HCEC 1CT (cell line): ENCODE measurements at places on chromosomes 7 and 10.
A peak's percentile ranks its signal among the peaks of the same experiment; 100 is the strongest.

- DNase-seq, result no peak
These were observed 34.8 kb upstream of the TNPO3 start for GRCh38 chr7:129089521-129090212.

GRCh38 chr7:79284211-79284610 is 169.3 kb downstream of the MAGI2 start:
- DNase-seq, result peak; percentile 69

- DNase-seq, result no peak
These were observed 107.3 kb upstream of the STARD3NL start for GRCh38 chr7:38070718-38071117.

DNA sequence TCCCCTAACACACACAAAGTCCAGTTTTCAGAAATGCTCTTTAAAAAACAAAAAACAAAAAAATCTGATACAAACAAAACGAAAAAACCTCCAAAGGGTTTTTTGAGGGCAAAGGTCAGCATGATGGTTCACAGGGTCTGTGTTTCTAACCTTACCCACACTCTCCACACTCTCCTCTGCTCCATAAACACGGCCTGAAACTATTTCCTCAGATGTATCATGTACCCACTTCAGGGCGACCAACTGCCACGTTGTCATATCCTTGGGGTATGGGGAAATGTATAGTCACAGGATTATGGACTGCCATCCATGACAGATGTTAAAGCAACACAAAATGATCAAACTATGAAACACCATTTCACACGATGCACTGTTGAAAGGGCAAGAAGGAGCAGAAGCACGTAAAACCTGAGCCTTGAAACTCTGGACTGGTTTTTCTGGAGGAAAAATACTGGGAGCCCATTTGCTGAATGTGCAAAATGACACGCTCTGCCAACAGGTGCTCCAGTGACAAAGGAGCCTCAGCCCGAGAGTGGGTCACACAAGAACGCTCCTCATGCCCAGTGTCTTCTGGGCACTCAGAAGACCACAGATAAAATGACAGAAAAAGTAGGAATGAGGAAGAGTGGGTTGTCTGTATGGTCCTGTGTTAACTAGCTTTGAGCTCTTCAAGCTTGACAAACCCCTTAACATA is 15.8 kb downstream of the NAPEPLD start:
- no peak for DNase-seq

DNA sequence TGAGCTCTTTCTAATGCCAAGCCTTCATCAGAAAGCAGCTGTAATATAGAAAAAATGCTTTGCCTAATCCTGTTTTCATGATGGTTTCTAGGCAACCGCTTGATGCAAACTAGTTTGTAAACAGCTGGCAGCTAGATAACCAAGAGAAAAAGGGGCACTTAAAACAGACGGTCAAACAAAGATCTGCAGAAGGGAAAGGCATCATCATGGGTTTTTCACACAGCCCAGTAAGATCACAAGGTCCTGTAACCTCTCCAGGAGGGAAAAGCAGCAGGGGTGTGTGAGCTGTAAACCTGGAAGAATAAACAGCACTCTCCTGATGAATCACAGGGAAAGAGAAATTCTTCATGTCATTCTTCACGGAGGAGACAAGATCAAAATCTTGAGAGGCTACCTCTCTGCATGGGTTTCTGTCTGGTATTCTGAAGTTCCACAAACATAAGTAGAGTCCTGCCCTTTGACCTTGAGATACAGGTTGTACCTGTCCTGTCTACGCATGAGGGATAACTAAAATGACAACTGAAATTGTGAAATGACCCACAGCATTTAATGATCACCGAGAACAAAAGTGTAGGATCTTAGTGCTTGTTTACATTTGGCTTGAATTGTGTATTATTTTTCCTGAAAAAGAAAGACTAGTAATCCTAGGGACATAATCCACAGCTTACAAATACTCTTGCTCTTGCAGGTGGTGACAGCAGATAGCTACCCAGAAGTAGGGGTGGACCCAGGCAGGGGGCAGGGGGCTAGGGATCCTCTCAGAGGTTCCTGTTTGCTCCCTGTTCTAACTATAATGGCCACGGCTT is 48.0 kb downstream of the CREB3L2 start:
- peak; percentile 83 for DNase-seq

GRCh38 chr10:128622706-128623105 is 496.5 kb upstream of the MKI67 start:
- no peak for DNase-seq

DNA sequence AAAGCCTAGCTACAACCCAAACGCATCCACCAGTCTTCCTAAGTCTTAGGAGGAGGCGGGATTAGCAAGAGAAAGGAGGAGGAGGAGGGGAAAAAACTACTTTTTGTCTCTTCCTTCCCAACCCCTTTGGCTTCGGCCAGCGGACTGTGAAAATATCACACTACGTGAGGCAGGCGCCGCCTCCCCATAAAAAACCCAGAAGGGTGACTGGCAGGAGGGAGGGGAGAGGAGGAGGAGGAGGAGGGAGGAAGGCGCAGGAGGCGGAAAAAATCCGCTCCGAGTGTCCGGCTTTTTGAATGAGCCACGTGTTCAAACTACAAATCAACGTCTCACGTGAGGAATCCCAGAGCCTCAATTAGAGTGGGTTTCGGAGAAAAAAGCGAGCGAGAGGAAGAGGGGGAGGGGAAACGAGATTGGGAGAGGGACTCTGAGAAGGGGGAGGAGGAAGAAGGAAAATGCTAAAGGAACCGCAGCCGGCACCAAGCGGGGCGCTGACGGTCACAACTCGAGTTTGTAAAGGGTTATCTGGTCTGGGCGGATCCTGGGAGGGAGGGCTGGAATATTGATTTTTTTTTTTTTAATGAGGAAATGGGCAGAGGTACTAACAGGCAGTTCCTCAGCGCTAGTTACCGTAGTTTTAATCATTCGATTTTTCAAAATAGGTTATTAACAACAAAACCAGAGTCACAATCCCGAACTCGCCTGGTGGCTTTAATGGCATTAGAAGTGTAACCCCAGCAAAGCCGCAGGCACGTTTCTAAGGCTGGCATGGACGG is at the start of gene IGF2BP3:
Gene IGF2BP3 (minus strand): TSS at position 162 of the 776 bp plus-strand sequence. CDS start 381 bp downstream, outside the sequence.
- DNase-seq, result peak; percentile 93

GRCh38 chr7:81590131-81590530 is 179.7 kb downstream of the HGF start:
- no peak for DNase-seq

- DNase-seq, result no peak
These were observed at the start of gene MYO1G for GRCh38 chr7:44978511-44979366. MYO1G (minus strand) TSS chr7:44979015; CDS start chr7:44978961, 54 bp downstream.

DNA sequence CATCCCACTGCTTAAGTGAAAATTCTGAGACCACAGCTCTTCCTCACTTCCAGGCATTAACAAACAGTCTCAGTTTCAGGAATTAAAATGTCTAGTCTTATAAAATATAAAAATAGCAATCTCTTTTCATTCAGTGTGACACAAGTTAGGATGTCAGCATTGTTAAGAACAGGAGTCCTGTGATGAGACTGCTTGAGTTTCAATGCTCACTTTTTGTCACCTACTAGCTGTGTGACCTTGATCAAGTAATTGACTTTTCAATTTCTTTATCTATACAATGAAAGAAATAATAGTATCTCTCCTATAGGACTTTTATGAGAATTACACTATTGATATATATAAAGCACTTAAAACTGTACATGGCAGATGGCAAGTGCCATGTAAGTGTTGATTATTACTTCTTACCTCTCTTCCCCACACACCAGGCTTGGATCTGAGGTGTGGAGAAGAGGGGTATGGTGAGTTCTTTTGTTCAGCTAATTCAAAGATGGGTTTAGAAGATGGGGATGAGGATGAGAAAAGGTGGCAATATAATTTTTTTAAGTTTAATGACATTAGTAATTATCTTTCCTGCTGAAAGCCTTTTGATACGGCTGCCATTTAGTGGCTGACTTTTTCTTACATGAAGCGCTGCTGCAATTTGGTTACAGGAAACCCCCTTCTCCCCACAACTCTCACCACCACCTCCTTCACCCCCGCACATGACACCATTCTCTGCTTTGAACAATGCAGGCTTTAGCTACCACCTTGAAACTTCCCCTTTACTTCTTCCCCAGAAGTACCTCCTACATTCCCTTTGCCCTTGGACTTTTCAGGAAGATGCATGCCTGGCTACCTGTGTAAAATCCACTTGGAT is 20.8 kb upstream of the HYAL4 start:
- DNase-seq, result no peak

DNA sequence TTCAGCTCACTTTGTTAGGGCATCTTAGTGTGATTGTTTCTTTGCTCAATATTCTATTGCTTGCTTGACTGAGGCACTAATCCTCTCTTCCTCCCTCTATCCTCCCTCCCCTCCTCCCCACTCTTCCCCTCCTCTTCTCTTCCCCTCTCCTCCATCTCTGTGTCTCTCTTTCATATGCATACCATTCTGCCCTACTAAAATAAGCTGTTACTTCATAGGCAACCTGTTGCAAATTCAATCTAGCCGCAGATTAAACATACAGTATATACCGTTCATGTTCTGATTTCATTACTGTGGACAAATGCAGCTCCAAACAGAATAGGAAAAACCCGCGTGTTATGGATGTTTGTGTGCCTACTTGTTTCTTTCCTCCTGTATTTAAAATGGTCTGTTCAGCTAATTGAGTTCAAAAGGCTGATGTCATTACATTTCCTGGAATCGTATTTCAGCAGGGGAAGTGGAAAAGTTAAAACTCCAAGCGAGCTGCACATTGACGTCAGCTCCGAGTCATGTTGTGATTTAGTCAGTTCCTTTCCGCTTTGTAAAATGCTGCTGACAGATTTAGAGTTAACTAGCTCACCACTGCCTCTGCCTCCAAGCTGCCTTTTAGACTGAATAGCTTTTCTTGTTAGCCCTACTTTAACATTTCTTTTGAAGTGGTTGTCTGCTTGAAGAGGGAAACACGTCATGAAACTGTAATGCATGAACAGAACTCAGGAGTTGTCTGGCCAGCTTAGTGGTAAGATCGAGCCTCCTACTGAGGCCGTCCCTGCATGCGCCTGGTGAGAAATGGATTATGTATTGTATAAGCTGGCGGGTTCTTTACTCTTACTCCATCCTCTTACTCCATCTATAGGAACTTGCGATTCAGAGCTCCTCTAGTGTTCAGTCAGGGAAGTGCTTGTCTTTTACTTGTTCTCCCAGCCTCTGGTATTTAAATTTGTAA is 69.0 kb downstream of the CREM start:
- DNase-seq, result peak; percentile 95

- no peak for DNase-seq
These were observed 254.9 kb upstream of the NPY start for GRCh38 chr7:24029068-24029467.

GRCh38 chr10:92267343-92267742 is 23.5 kb downstream of the CPEB3 start:
- DNase-seq, result no peak

GRCh38 chr7:138247568-138248333 is 171.5 kb downstream of the AKR1D1 start:
- no peak for DNase-seq

GRCh38 chr10:128210215-128211063 is 84.2 kb upstream of the MKI67 start:
- DNase-seq, result no peak

GRCh38 chr10:11598712-11599397 is 12.6 kb downstream of the USP6NL start:
- DNase-seq, result no peak

DNA sequence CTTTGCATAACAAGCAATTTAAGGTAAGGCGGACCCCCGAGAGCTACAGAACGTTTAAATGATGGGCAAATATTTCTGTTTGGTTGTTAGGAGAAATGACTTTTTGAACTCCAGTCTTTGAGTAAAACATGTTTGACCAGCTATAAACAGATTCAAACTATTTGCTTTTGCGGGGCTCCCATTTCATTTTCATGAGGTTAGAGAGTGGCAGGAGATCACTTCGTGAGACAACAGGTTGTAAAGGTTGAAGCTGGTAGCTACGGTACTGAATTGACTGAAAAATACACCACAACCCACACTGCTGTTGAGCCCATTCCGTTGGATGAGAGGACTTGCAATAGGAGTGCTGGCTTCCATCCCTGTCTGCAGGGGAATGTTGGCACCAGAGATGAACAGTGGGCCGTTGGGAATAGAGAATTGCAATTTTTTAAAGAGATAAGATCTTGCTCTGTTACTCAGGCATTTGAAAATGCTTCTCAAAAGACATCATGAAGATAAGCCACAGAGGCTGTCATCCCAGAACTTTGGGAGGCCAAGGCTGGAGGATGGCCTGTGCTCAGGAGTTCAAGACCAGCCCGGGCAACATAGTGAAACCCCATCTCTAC is 65.7 kb upstream of the CARD11 start:
- no peak for DNase-seq

DNA sequence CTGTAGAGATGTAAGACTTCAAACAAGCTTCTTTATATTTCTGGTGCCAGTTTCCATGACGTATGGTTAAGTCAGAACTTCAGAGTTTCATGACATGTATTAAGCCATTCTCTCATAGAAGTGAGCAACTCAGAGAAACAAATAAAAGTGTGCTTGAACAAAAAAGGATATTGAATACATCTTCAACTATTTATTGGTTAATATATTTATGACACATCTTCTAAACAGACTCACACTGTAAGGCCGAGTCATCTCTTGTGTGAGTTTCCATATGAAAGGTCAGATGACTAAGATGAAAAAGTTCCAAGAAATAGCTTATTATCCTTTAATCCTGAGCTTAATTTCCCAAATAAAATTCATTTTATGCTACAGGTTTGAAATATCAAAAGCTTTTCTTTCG is 105.5 kb upstream of the CSTF2T start:
- peak; percentile 91 for DNase-seq

GRCh38 chr10:78116361-78116760 is 82.7 kb downstream of the RPS24 start:
- no peak for DNase-seq

GRCh38 chr10:15123749-15124184 is 26.6 kb downstream of the RPP38 start:
- DNase-seq, result peak; percentile 91

- DNase-seq, result no peak
These were observed 25.0 kb downstream of the SPAG6 start for GRCh38 chr10:22370320-22370719.

GRCh38 chr10:110067960-110068770 is 60.4 kb downstream of the ADD3 start:
- peak; percentile 20 for DNase-seq

- no peak for DNase-seq
These were observed 144.6 kb upstream of the COL1A2 start for GRCh38 chr7:94250124-94250523.

DNA sequence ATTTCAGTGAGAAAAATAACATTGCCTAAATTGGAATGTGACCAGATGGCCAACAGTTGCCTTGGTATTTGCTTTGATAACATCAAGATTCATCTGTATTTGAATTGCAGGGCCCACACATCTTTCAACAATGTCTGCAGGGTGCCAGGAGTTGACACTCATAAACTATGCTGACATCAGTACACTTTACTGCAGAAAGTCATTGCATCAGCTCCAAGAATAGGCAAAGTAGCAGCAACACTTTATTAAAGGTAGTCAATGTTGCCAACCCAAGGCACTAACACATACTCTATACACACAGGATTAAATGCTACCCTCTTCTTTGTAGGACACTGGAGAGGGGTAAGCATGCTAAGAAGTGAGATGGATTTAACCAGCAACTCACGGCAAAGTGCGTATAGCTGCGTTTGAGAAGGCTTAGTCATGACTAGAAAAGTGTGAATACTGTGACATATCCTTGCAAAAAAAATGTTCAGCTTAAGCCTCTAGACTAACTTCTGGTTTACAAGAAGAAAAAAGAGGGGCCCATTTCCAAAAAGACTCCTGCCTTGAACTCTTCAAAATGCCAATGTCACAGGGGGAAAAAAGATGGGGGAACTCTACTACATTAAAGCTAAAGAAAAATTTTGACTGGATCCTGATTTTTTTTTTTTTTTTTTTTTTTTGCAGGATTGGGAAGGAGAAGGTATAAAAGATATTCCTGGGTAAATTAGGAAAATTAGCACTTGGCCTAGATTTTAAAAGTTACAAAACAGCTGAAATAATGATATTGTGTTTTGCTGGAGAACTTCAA is 2.2 kb downstream of the BBIP1 start:
- DNase-seq, result peak; percentile 89
